ENCODE measurements at places on chromosomes 1 and 21.

GRCh38 chr21:41481191-41481590, 26.8 kb downstream of the TMPRSS2 start:
- DNase-seq: no peak

DNA sequence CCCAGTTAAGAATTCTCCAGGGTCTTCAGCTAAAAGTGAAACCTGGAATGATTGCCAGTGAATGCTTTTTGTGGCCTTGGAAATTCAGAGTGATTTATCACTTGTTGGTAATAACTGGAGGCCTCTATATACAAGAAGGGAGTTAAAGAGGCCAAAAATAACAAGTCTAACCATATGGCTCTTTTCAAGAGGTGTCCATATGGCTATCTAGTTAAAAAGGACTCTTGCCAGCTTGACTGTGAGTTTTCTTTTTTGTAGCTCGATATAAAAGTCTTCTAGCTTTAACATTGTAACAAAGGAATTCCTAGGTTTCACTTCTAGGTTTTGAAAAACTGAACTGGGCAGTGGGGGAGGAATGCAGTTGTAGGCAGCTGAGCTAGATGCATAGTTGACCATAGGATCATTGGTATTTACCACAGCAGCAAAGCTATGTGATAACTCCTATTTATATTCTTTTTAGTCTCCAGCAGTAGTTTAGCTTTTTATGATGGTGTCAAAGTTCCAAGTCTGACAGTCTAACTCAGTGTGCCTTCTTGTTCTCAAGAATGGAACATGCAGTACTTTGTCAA, 44.4 kb downstream of the CACHD1 start:
- DNase-seq: no peak

- DNase-seq: no peak
These were observed 65.6 kb downstream of the PRKCZ start for GRCh38 chr1:2115702-2116341.

GRCh38 chr1:42170779-42171621, 6.5 kb upstream of the GUCA2A start:
- DNase-seq: no peak

- no peak for DNase-seq
These were observed 125.7 kb upstream of the SPATA6 start for GRCh38 chr1:48597663-48598062.

GRCh38 chr1:14634486-14634885, 36.0 kb downstream of the KAZN start:
- no peak for DNase-seq

- no peak for DNase-seq
These were observed 247.4 kb downstream of the PTBP2 start for GRCh38 chr1:96968983-96969382.

DNA sequence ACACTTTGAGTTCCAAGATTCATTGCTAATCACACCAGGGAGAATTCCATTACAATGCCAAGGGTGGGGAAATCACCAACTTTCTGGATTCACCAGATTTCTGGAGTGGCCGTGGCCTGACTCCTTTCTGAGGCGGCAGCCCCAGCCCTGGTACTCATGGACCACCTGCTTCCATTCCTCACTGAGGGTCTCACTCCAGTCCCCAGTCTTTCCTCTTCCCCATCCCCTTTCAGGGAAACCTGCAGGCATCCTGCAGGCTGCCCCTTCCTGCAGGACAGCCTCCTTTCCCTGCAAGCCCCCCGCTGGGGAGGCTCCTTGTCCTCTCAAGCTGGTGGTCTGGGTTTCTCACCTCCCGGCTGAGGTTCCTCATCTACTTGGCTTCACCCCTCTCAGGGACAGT, 12.7 kb upstream of the CDK18 start:
- no peak for DNase-seq

DNA sequence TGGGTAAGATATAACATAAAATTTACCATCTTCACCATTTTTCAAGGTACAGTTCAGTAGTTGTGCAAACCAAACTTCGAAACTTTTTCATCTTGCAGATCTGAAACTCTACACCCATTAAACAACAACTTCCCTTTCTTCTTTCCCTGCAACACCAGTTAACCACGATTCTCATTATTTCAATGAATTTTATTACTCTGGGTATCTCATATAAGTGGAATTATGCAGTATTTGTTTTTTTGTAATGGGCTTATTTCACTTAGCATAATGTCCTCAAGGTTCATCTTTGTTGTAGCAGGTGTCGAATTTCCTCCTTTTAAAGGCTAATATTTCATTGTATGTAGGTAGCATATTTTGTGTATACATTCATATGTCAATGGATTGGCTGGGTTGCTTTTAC, 146.1 kb downstream of the SPATA46 start:
- no peak for DNase-seq

DNA sequence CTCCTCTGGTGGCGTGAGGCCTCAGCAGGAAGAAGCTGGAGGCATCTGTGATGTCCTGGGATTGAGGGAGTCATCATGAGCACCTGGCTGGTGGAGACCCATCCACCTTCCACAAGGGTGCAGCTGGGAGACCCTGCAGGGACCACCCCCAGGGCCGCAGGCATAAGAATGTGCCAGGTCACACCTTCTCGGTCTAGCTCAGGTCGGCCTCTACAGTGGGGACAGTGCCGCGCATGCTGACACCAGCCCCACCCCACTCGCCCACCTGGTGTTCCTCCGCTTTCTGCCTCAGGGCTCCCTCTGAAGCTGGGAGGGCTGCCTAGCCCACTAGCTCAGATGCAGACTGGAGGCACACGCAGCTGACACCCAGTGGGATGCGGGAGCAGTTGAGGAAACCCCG, 5.8 kb upstream of the PAQR7 start:
- DNase-seq: no peak

- DNase-seq: no peak
These were observed 15.1 kb upstream of the CLCA1 start for GRCh38 chr1:86453664-86454063.

DNA sequence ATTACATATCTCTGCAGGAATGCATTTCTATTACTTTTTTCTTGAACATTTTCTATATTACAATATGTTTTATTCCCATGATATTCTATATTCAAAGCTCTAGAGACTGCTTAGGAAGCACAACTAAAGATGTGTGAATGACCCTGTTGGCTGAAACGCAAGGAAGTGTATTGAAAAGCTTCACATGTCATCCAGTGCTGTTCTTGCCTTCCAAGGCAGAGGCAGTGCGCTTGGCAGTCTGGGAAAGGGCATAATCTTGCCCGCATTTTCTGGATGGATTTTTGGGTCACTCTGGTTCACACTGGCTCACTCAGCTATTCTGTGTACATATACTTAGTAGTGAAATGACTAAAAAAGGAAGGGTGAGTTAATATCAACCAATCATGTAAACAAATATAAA, 262.4 kb downstream of the PTPRC start:
- DNase-seq: no peak

GRCh38 chr1:66852870-66853269, 51.8 kb upstream of the INSL5 start:
- no peak for DNase-seq

GRCh38 chr1:67648582-67649326, 36.2 kb upstream of the GADD45A start:
- DNase-seq: no peak

DNA sequence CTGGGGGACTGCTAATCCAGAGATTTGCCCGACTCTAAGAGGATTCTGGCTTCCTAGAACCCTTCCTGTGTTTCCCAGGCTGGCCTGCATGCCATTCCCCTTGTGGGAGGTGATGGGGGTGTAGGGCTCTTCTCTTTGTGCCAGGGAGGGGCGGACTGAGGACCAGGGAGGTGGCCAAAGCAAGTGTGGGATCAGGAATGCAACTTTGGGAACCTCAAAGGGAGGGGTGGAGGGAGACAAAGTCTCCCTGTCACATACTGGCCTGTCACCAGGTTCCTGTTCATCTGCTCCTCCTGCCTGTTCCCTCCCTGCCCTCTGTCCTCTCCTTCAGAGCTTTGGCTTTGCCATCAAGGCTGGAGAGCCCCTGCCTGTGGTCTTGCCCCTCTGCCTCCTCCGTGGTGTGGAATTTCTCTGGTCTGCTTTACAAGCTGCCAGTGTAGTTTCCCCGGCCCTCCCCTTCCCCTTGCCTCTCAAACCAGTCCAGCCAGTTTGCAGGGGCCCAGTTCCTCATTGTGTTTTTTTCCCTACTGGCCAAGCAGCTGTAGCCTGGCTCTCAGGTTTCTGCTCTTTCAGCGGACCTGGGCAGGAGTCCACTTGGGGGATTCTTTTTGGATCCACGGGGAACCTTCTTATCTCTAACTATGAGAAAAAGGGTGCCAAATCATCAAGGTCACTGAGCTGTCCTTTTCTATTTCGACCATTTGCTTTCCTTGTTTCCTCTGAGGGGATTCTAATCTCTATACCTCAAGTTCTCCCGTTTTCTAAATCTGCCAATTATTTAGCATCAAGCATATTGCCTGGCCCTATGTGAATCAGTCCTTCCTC, 1.8 kb downstream of the CGN start:
- no peak for DNase-seq

DNA sequence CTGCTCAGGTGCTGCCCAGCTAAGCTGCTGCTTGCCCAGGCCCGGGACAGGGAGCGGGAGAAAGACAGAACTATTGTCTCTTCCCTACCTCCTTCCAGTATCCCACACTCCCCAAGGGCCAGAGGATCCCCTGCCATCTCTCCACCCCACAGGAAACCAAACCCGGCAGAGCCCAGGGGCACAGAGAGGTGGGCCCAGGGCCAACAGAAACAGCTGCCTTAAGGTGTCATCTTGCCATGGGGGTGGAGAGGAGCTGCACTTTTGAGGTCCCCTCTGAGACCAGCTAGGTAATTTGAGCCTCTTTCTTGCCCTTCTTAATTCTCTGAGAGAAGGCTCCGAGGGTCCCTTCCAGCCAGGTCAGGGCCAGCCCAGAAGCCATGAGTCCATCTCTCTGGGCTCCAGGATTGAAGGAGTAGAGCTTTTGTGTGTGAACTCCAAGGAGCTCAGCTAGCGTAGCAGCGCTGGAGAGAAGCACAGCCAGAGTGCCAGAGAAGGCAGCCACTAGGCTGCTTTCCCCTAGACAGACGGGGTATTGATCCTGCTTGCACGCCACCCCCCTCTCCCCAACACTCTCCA, 9.7 kb upstream of the GPR61 start:
- DNase-seq: no peak

GRCh38 chr21:41368735-41369104, 6.9 kb downstream of the MX2 start:
- no peak for DNase-seq

- DNase-seq: no peak
These were observed 3.0 kb downstream of the IGSF21 start for GRCh38 chr1:18110598-18110939.

GRCh38 chr21:32083197-32083596, 195.7 kb downstream of the MIS18A start:
- no peak for DNase-seq

DNA sequence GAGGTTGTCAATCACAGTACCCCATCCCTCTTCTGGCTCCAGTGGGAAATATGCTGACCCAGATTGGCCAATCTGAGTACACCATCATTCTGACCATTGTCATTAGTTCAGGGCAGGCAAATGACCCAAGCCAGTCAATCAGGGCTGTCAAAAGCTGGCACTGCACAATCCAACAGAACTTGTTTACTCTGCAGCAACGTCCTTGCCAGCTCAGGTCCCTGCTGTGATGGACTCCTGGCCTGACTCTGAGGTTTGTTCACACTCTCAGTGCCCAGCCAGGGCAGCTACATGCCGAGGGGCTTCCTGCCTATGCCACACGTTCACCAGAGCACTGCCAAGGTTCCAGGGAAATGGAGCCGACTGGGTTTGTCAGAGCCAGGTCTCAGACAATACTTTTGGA, 14.7 kb upstream of the OVAAL start:
- DNase-seq: no peak

DNA sequence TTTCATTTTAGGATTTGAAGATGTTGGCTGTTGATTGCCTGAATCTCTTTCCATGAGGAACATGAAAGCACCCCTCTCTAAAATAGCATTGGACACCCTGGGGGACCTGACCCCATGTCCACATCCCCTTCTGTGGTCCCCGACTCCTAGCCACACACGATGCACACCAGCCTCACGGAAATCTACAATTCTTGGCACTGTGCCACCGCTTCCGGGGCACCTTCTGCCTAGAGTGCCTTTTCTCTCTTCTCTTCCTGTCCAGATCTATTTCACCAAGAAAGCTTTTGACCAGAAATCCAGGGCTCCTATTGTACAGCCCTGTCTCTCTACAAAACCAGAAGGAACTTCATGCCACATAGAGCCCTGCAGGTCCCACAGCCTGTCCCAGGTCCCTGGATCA, 50.3 kb downstream of the MYSM1 start:
- DNase-seq: no peak

DNA sequence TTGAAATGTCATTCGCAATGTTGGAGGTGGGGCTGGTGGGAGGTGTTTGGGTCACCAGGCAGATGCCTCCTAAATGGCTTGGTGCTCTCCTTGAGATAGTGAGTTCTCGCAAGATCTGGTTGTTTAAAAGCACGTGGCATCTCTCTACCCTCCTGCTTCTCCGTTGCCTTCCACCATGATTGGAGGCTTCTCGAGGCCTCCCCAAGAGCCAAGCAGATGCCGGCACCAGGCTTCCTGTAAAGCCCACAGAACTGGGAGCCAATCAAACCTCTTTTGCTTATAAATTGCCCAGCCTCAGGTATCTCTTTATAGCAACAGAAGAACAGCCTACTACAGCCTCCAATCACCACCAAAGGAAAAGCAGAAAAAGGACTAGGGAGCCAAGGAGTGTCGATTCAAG, 80.5 kb downstream of the PDE9A start:
- DNase-seq: no peak

DNA sequence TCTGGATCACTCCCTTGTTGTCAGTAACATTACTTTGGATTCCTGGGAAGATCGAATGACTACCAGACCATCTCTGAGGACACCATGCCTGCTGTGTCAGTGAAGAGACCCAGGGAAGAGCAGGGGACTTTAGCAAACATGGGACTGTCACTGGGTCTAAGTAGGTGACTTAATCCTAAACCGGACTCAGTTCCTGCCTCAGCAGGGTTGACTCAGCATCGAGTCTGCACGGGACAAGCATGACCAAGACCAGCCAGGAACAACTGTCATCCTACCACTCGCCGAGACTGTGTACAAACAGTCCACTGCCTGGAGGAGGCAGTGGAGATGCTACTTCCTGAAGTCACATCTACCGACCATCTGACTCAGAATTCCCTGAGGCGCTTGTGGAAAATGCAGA, 53.2 kb upstream of the RAB4A start:
- DNase-seq: no peak

GRCh38 chr1:81023187-81023724, 777.5 kb upstream of the ADGRL2 start:
- DNase-seq: no peak
